GM23248 (cell line): ENCODE measurements at places on chromosomes 3 and 15. TPM values are rescaled to one million over a fixed set of nuclear protein-coding genes. Genes with fewer than 3 reads are reported as not detected.

GRCh38 chr3:33131331-33132018, 17.7 kb downstream of the CRTAP start:
- no peaks in the 10 kb centered on the region for H3K27me3 ChIP-seq
- peaks cover 28% of the 10 kb centered on the region for H3K36me3 ChIP-seq
- no peak overlapping the region for H3K4me3 ChIP-seq
- no peak overlapping the region for H3K27ac ChIP-seq

The THRB gene
- 2.9 and 5.1 TPM in 2 replicates for total RNA-seq

DNA sequence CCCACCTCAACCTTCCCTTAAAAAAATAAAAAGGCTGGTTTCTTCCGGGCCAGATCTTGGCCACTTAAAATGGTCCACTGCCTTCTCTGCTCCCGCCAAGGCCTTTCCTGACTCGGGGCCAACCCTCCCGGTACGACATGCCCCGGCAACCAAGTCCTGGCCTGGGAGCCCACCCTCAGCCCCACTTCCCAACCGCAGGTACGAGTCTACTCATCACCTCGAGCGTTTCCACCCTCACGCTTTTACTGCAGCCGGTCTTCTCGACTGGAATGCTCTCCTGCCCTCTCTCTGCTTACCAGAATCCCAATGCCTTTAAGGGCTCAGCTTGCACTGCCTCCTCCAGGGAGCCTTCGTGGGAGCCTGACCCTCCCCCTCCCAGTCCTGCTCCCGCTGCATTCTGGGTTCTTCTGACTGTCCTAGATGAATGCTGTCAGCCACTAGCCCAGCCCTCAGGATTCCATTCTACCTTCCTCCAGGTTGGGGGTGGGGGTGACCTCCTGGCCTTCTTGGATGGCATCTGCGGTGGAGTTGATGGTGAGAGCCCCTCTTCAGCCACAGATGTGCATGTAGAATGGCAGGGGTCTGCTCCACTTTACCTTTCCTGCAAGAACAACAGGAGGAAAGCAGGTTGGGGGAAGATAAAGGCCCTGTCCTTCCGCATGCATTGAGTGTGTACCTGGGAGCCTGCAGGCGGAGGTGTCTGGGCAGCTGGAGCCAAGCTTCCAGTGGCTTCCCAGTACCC, 1.1 kb upstream of the CSRNP1 start:
- peaks cover 24% of the 10 kb centered on the region for H3K4me1 ChIP-seq
- no peak overlapping the region for H3K4me3 ChIP-seq
- H3K27me3 ChIP-seq, result no peaks in the 10 kb centered on the region
- H3K27ac ChIP-seq, result no peak overlapping the region
- DNase-seq, result peak; percentile 45

- no peaks in the 10 kb centered on the region for H3K27me3 ChIP-seq
- peaks cover 4% of the 10 kb centered on the region for H3K4me1 ChIP-seq
- no peak overlapping the region for H3K4me3 ChIP-seq
- H3K36me3 ChIP-seq, result no peaks in the 10 kb centered on the region
- H3K27ac ChIP-seq, result no peak overlapping the region
These were observed 80.8 kb upstream of the TJP1 start for GRCh38 chr15:29903028-29903427.

DNA sequence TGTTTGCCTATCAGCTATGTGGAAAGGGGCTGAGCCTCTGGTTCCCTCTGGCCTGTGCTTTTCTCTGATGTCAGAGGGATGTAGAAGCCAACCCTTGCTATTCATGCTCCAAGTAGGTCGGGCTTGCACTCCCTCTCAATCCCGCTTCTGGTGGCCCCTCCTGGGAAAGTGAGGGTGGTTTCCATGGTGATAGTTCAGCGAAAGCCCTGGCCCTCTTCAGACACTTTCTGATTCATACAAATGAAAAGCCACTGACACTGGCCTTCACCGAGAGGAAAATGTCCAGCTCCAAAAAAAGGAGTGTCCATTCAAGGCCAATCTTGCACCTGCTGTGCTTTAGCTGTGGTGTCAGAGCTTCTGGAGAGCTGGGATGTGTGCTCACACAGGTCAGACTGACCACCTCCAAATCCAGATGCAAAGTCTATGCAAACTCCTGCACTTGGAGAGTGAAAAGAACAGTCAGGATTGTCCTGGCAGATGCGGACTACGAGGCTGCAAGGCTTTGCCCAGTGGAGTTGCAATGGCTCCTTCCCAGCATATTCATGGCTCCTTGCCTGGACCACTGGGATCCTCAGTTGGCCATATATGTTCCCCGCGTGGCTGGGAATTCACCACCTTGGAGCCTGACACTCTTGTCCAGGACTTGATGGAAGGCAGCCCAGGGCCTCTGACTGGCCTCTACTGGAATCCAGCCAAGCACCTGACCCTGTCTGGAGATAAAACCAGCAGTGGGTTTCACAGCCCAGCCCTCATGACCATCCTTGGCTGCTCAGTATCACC, 96.6 kb downstream of the CEMIP start:
- H3K4me1 ChIP-seq, result no peaks in the 10 kb centered on the region
- H3K4me3 ChIP-seq, result no peak overlapping the region
- H3K27me3 ChIP-seq, result no peaks in the 10 kb centered on the region
- H3K36me3 ChIP-seq, result peaks cover 66% of the 10 kb centered on the region
- H3K27ac ChIP-seq, result no peak overlapping the region

DNA sequence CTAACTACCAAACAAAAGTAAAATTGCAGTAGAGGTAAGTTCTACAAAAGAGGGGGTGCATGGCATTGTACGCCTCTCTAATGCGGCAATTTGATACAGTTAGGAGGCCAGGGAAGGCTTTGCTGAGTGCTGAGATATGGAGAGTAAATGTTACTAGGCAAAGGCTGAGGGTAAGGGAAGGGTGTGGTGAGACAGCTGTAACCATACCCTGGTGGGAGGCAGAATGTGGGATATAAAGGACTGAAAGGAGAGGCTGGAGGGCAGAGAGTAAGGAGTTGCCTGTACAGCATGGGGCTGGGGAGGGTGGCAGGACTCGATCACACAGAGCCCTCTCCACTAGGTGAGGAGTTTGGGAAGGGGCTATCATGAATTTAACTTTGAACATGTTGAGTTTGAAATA, 106.3 kb downstream of the PDCD6IP start:
- H3K36me3 ChIP-seq, result no peaks in the 10 kb centered on the region
- no peaks in the 10 kb centered on the region for H3K4me1 ChIP-seq
- DNase-seq, result no peak
- no peaks in the 10 kb centered on the region; the same call in 1 of the 2 replicates for H3K27me3 ChIP-seq

DNA sequence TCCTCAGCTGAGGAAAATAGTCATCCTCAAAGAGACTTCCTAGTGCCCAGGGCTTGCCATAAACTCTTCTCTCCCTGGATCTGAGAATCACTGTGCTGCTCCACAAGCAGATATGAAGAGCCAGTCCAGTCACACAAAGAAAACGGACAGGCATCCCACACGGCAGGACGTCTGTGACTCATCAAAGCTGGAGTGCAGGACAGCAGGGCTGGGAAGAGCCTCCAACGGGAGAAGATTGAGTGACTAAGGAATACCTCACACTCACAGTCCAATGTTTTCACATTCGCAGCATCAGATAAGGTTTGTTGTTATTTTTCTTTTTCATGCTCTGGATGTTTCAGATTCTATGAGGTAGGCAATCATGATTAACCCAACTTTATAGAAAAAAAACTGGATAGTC, 57.8 kb downstream of the NEK10 start:
- H3K4me1 ChIP-seq, result peaks cover 26% of the 10 kb centered on the region
- peak; percentile 98 for DNase-seq
- peaks cover 21% of the 10 kb centered on the region for H3K36me3 ChIP-seq
- H3K27ac ChIP-seq, result peak overlapping the region; percentile 84

DNA sequence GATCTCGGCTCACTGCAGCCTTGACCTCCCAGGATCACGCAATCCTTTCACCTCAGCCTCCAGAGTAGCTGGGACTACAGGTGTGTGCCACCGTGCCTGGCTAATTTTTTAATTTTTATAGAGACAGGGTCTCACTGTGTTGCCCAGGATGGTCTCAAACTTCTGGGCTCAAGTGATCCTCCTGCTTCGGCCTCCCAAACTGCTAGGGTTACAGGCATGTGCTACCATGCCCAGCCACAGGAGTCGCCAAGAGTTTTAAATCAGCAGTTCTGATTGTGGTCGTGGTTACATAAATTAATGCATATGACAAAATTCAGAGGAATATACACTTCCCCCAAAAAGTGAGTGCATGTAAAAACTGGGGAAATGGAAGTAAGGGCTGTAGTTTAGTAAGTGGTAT, 32.9 kb downstream of the MEGF11 start:
- H3K27me3 ChIP-seq, result peaks cover 45% of the 10 kb centered on the region
- DNase-seq, result no peak
- H3K4me1 ChIP-seq, result no peaks in the 10 kb centered on the region
- H3K36me3 ChIP-seq, result no peaks in the 10 kb centered on the region
- H3K27ac ChIP-seq, result no peak overlapping the region

- no peak overlapping the region for H3K4me3 ChIP-seq
- DNase-seq, result no peak
- no peaks in the 10 kb centered on the region for H3K36me3 ChIP-seq
- H3K27ac ChIP-seq, result no peak overlapping the region
- peaks cover 11% of the 10 kb centered on the region for H3K4me1 ChIP-seq
- no peaks in the 10 kb centered on the region for H3K27me3 ChIP-seq
These were observed 205.0 kb downstream of the LSAMP start for GRCh38 chr3:116240261-116240660.

DNA sequence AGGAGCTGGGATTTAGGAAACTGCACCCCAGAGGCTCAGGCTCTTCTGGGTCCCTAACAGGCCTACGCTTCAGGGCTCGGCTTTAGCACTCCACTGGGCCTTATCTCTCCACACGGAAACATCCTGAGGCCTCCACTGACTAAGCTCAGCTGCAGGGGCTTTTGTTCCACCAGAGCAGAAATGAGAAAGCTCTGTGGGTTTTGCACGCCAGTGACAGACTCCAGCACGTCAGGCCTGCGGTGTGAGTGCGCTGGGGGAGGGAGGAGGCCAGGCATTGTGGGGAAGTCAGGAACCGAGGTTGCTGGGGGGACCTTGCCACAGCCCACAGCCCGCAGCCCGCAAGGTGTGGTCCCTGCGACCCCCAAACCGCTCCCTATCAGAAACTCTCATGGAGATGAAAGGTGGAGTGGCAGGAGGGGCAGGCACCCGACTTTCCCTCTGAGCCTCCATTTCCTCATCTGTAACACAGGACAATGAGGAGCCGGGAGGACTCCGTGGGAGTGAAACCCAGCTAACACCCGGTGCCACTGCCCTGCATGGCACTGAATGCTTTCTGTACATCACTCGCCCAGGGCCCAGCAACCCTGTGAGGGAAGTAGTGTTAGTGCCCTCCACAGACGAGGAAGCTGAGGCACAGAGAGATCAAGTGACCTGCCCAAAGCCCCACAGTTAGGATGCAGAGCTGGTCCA, 106.5 kb downstream of the TPRA1 start:
- peaks cover 24% of the 10 kb centered on the region for H3K27me3 ChIP-seq
- 0 out of 2 replicates have a peak, but pooled peaks cover 4% of the 10 kb centered on the region for H3K4me1 ChIP-seq

- H3K36me3 ChIP-seq, result peaks cover 80% of the 10 kb centered on the region
- no peak overlapping the region for H3K27ac ChIP-seq
- peaks cover 15% of the 10 kb centered on the region for H3K4me1 ChIP-seq
- H3K27me3 ChIP-seq, result no peaks in the 10 kb centered on the region
- H3K4me3 ChIP-seq, result no peak overlapping the region
- no peak for DNase-seq
These were observed 3.0 kb upstream of the LDHAL6B start for GRCh38 chr15:59203657-59204056.
